H1 (cell line): ENCODE measurements at places on chromosomes 4 and X.

- DNase-seq, result no peak
Observed at GRCh38 chr4:41446981-41447725, 90.8 kb upstream of the LIMCH1 start.

DNA sequence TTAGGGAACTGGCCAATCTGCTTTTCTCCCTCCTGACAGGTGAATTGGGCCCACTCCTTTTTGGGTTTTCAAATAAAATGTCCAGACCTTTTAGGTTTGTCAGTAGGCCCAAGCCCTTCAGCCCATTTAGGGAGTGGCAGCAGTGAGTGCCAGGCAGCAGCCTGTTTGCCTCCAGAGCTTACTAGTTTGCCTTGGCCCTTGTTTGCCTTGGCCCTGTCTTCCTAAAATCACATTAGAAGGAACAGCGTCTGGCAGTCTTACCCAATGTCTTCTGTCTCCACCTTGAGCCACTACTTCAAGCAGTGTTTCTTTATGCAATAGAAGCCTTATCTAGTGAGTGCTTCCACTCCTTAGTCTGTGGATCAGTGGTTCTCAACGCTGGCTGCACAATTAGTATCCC is 117.1 kb downstream of the TMEM164 start:
- no peak for DNase-seq

DNA sequence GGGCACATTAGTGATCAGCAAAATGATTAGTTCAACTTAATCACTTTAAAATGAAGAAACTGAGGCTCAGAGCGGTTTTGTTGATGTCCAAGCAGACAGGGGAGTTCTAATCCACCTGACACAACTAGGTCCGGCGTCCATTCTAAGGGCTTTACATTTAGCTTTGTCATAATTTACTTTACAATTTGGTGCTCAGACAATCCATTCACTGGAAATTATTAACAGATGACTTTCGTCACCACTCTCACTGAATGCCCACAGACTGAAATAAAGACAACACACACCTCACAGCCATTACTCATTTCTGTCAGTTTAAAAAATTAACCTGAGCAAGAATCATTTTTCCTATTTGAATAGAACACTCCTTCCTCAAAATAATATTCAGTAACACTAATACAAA is 10.8 kb downstream of the NR3C2 start:
- DNase-seq, result no peak

- no peak for DNase-seq
Observed at GRCh38 chrX:24566240-24566639, 80.9 kb downstream of the PCYT1B start.
